ENCODE measurements at places on chromosomes 5 and 9. TPM values are rescaled to one million over a fixed set of nuclear protein-coding genes. Genes with fewer than 3 reads are reported as not detected.

DNA sequence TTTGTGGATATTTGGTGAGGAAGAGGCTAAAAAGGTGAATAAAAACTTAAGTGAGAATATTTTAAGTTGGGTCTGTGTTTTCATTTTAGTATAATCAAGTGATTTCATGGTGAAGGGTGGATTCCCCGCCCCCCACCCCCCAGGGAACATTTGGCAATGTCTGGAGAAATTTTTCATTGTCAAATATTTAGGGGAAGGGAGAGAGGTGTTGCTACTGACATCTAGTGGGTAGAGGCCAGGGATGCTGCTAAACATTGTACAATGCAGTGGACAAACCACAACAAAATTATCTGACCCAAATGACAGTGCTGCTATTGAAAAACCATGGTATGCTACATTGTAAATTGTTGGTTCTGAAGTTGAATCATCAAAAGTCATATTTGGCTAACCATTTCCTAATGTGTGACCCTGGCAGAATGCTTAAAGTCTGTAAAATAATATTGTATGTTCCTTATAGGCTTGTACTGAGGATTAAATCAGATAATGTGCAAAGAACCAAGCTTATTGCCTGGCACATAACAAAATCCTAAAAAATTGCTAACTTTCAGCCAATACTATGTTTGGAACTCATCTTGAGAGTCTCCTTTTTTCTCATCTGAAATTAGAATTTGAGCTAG, 5.6 kb downstream of the C5orf24 start:
- no peak for DNase-seq
- peaks cover 72% of the 10 kb centered on the region for H3K4me1 ChIP-seq
- peak overlapping the region; percentile 48 for H3K27ac ChIP-seq
- H3K27me3 ChIP-seq, result no peaks in the 10 kb centered on the region
- H3K4me3 ChIP-seq, result no peak overlapping the region

GRCh38 chr9:36895744-36896260, 138.3 kb downstream of the PAX5 start:
- H3K4me1 ChIP-seq, result no peaks in the 10 kb centered on the region
- H3K27ac ChIP-seq, result no peak overlapping the region
- no peak overlapping the region for H3K4me3 ChIP-seq

DNA sequence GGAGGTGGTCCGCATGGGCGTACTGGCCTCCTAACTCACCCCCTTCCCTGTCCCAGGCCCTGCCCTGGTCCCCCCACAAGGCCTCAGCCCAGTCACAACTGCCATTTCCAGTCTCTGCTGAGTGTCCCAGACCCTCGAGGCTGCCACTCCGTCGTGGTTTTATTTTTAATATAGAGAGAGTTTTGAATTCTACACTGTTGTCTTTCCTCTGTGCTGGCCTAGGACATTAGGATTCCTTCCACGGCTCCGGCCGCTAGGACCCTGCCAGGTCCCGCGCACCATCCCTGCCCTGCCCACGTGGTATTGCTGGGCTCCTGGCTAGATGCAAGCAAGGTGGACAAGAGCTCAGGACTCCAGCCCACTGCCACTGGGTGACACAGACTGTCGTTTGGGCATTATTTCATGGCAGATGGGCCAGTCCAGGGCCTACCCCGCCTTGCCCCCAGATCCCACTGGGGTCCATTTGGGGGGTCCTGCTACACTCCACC, 53.3 kb downstream of the SAR1B start:
- H3K36me3 ChIP-seq, result peaks cover 65% of the 10 kb centered on the region
- H3K27ac ChIP-seq, result peak overlapping the region; percentile 66
- no peaks in the 10 kb centered on the region for H3K27me3 ChIP-seq
- H3K4me1 ChIP-seq, result peaks cover 81% of the 10 kb centered on the region
- no peak overlapping the region for H3K4me3 ChIP-seq
- no peak for DNase-seq

Gene BTNL8
- total RNA-seq, result 0.34 TPM
